Ovary (tissue), 10 donors: ENCODE measurements at places on chromosomes 1 and 21.
A peak's percentile ranks its signal among the peaks of the same experiment; 100 is the strongest.

GRCh38 chr1:243343970-243344937, 88.4 kb downstream of the SDCCAG8 start:
- DNase-seq: no peak

DNA sequence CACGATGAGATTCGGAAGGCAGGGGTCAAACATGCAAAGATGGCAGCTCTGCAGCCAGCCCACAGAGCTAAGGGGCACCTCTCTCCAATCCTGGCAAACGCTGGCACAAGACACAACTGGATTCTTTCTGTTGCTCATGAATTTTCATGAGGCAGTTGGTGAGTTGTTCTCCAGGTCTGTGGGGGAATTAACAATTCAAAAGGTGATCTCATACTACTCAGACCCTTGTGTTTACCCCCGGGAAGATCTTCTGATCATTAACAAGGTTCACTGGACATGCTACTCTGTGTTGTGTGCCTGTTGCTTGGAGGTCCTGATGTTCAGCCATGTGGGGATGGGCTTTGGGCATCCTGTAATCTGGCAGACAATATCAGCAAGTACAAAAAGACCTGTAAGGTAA, 128.9 kb downstream of the HHAT start:
- no peak for DNase-seq

- DNase-seq: no peak
Measured at GRCh38 chr21:35328856-35329455, 279.9 kb upstream of the RUNX1 start.

GRCh38 chr1:109467301-109467777, 993 bp downstream of the SYPL2 start:
- DNase-seq: no peak

DNA sequence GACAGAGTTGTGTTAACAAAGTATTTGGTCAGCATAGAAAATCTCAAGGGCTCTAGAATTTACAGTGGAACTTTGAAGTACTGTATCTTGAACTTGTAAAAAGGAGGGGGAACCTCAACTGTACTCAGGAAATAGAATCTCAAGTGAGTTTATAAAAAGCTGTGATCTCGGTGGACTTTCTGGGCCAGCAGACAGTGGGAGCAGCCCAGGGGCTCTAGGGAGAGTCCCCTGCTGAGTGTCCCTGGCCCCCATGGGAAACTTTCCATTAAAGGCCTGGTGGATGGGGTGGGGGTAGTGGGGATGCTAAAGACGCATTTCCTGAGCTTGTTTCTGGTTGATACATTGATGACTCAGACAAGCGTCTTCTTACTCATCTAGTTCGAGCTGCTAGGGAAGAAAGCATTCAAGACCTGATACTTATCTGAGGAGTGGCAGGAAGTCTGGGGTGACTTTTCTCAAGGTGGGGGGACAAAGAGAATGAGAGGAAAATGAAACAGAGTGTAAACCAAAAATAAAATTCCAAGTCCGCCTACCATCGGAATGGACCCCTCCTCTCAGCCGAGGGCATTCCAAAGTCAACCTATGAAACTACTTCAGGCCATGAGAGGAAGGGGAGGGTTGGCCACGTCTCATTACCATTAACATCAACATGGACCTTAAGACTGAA, 65.5 kb downstream of the NID1 start:
- no peak for DNase-seq

DNA sequence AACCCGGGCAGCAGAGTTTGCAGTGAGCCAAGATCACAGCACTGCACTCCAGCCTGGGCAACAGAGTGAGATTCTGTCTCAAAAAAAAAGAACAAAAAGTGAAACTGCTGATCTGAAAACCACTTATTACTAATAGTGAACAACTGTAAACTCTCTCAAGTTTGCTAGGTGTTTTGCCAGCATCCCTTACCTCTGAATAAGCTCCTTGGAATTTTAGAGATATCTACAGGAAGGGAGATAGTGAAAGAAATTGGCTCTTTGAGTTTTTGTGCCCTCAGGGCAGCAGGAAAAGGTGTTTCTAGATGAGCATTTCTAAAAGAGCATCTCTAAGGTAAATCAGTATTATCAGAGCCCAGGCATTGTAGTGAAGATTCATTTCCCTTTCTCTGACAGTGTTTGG, 27.1 kb downstream of the PARK7 start:
- DNase-seq: no peak

- DNase-seq: no peak
Measured at GRCh38 chr1:167443757-167444156, 74.6 kb downstream of the CD247 start.

GRCh38 chr1:15732686-15733081, 3.4 kb upstream of the SLC25A34 start:
- DNase-seq: no peak

DNA sequence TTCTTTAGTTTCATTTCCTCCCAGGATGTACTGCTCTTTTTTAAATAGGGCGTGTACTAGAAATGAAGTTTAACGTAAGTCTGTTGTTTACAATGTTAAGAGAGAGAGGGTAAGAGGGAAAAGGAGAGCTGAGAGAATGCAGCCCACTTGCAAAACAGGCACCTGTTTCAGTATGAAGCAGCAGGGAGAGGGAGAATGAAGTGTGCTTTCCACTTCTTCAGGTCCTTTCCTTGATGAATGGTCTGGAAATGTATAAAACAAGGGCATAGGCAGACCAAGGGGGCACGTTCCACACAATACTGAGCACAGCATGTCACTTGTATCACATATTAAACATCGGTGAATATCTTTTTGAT, 2.0 kb downstream of the KCNA3 start:
- DNase-seq: no peak

GRCh38 chr21:31599563-31599962, 59.9 kb upstream of the SOD1 start:
- DNase-seq: no peak

GRCh38 chr1:39528082-39528481, 36.6 kb downstream of the BMP8A start:
- DNase-seq: no peak

DNA sequence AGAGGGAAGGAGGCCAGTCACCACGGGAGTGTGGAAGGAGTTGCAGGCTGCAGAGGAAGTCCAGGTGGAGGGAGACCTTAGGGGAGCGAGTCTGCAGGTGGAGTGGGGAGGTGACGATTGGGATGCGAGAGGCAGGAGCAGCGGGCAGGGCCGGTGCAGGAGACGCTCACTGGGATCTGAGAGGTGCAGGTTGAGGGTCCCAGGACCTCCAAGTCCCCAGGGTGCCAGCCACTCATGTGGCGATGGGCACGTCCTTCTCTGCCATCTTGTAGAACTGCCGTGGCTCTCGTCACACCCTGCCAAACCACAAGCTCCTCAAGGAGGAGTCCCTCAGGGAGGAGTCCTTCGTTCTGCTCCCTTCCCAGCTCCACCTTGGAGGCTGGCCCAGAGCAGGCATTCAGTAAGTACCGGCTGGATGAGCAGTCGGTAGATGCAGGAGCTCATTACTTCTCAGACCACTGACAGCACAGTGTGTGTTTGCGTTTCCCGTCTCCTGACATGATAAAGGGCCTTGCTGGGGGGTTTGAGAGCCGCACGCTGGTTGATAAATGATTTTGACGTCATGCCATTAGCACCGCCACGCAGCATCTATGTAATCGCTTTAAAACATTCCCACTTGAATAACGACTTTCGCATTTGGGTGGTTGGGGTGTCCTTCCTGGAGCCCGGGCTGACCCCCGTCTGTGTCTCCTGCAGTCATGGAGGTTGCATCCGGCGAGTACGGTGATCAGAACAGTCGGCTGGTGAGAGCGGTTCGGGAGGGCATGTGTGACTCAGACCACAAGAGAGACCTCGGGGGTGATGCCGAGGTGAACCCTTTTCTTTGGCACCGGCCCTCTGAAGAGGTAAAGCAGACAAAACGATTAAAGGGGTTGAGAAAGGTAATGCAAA, 27.8 kb downstream of the TFF3 start:
- DNase-seq: no peak

DNA sequence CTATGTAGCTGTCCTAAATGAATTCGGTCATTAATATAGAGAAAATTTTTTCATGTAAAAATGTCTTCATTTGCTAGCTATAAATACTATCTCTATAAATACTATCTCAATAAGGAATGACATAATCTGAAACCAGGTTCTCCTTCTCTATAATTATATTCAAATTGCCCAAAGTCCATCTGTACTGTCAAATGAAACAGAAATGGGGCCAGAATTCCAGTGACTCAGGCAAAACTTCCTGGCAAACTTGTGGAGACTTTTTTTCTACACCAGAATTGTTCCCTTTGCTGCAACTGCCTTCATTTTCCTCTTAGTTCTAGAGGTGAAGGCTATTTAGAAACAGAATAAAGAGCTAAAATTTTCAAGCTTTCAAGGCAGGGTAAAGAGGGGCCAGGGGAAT, 152.5 kb downstream of the KCNH1 start:
- DNase-seq: no peak

DNA sequence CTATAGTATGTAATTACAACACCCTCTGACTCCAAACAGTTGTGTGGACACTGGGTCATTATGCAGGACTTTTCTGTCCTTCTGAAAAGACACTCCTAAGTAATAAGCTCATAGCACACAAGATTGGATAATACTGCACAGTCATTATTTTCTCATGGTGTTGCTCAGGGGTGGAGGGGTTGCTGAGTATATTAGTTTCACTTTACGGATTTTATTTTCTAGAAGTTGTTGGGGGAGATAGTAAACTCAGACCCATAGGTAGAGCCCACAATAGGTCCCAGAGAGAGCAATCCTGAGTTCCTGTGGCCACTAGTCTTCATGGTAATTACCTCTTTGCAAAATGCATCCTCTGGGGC, 53.4 kb downstream of the DUSP10 start:
- no peak for DNase-seq

DNA sequence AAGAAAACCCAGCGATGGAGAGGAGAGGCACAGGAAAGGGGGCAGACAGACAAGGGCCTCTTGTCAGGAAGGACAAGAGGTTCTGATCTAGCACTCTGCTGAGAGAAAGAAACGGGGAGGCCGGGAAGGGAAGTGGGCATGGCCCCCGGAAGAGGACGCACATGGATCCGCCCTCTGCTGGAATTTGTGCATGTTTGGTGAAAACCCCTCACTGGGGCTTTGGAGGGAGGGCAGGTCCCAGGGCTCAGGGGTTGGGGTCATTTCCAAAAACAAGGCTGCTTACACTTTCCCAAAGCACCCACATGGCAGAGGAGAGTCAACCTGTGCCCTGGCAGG, 32.4 kb upstream of the ECE1 start:
- no peak for DNase-seq

- no peak for DNase-seq
Measured at GRCh38 chr1:108097018-108097417, 103.1 kb downstream of the SLC25A24 start.

GRCh38 chr1:175222296-175222938, 29.8 kb upstream of the KIAA0040 start:
- no peak for DNase-seq

- no peak for DNase-seq
Measured at GRCh38 chr1:102097451-102097850, 100.7 kb upstream of the OLFM3 start.

- no peak for DNase-seq
Measured at GRCh38 chr21:36628761-36629460, 70.0 kb upstream of the SIM2 start.

DNA sequence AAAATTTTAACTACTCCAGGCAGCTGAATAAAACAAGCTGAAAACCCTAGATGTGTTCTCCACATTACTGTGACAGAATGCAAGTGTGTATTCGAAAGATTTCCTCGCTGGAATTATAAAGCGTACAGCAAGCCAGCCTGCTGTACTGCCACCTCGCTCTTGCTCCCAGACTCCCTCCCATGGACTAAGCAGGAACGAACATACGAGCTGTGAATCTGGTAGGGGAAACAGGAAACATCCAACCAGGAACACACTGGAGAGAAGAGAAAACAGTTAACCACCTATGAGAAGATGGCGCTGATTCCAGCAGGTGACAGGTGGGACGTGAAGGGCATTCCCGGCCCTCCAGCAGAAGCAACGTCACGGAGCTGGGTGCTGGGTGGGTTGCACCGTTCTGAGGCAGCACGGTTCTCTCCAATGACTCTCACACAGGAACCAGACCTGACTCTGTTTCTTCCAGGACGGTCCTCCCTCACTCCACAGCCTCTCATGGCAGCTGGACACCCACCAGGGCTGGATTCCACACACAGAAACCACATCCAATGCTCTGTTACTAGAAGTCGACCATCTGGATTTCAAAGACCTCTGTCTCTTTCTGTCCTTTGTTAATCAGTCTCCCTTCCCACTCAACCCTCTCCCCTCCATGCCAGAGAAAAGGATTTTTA, 219.2 kb downstream of the RERE start:
- peak; percentile 37 for DNase-seq

DNA sequence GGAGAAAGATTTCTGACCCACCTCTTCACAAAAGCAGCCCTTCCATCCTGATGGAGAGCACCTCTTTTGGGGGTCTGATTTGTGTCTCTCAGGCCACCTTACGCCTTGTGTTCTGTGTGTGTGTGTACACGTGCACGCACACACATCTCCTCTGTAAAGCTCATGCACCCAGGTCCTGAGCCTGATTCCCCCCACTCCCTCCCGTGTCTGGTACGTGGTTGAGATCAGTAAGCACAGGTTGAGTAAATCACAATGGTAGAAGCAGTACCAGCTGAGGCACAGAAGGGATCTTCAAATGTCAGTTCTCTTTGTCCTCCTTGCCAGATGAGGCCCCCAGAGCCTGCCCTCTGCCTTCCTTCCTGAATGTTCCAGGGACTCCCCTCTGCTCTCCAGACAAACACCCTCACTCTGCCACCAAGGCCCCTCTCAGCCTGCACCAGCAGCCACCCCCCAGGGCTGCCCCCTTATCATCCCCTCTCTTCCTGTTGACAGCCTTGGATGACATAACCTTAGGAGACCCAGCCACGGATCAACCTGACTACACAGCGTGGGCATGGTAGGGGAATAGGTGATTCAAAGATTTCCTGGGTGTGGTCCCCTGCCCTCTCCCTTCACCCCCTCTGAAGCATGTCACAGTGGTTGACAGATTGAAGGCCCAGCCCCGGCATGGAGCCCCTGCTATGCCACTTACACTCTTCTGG, 112.8 kb downstream of the HIVEP3 start:
- DNase-seq: no peak

DNA sequence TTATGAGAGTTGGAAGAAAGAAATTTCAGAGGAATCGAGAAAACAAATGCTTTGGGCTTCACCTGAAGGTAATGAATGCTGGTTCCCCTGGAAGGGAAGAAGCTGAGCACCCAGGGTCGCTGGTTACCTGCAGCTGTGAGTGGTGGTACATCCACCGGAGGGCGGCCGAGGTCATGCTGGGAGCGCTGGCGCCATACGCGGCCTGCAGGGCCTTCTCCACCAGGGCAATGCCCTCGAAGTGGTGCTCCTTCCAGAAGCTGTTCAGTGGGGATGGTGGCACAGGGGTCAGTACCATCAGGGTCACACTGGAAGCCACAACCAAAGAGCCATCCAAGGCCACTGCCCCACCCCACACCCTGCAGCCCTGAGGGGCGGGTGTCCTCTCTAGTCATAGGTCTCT, 16.8 kb downstream of the MRTO4 start:
- DNase-seq: no peak

DNA sequence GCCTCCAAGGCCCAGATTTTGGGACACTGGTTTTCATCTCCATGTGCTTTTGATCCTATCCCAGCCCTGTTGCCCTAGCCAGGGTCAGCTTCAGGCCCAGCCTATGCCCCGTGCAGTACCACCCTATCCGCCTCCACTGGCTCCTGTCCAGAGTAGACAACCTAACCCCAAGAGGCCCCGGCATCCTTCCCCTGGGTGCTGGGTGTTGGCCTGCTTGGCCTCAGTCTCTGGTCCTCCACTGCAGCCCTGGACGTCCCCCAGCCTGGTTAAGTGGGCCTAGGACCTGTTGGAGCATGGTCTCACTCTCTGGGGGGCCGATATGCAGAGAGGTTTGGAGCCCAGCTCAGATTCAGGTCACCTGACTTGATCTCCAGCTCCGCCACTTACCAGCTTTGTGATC, 1.6 kb downstream of the CSF3R start:
- no peak for DNase-seq

- DNase-seq: no peak
Measured at GRCh38 chr1:56958526-56958925, 7.3 kb downstream of the C8B start.
